Chondrocyte (in vitro differentiated cells): ENCODE measurements at places on chromosomes 11 and 22. TPM values are rescaled to one million over a fixed set of nuclear protein-coding genes. Genes with fewer than 3 reads are reported as not detected.
A peak's percentile ranks its signal among the peaks of the same experiment; 100 is the strongest.

OR5AN1 gene
- not detected in 3 replicates for total RNA-seq

NPAS4 gene
- 0.60 to 1.7 TPM (median 1.2 TPM) in 3 replicates for total RNA-seq

PKDREJ gene
- total RNA-seq: 0.05 to 0.08 TPM (median 0.07 TPM) in 3 replicates

SERPIND1 gene
- total RNA-seq: not detected in 3 replicates

CRYBA4 gene
- not detected in 3 replicates for total RNA-seq

BATF2 gene
- not detected in 3 replicates for total RNA-seq

KCNQ1 gene
- 0.41 TPM in 1 of 3 replicates, not detected in the others for total RNA-seq

GRCh38 chr11:114610984-114611944 is 15.7 kb upstream of the NXPE4 start:
- H3K4me1 ChIP-seq: no peaks in the 10 kb centered on the region
- no peaks in the 10 kb centered on the region for H3K36me3 ChIP-seq
- no peak overlapping the region for H3K4me3 ChIP-seq

DNA sequence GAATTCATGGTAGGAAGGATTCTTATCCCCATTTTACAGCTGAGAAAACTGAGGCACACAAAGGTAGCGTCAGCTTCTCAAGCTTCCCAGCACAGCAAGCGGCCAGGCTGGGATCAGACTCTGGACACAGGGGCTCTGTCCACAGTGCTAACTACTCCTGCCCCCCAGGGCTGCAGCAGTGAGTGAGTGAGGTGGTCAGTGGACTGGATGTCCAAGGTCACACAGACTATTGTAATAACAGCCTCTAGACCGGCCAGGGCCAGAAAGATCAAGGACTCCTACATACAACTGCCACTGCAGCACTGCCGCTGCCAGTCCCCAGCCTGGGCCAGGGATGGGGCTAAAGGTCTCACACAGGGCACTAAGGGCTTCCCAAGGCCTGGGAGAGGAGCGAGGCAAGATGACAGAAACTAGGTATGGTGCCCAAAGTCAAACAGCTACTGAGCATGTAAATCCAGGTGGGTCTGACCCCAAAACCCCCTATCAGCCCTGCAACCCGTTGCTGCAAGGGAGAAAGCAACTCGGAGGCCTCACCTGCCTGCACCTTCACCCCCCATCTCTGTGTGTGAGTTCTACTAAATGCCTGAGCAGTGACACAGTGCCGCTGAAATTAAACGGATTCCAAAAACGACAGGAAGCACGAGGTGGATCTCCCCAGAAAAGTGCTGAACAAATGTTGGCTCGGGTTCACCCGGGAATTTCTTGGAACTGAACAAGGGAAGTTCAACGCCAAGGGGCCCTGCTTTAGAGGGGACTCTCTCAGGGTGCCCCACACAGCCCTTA is 161.8 kb upstream of the GRK3 start:
- no peaks in the 10 kb centered on the region for H3K27me3 ChIP-seq
- H3K36me3 ChIP-seq: no peaks in the 10 kb centered on the region
- H3K4me1 ChIP-seq: peaks cover 42% of the 10 kb centered on the region
- no peak for DNase-seq

DNA sequence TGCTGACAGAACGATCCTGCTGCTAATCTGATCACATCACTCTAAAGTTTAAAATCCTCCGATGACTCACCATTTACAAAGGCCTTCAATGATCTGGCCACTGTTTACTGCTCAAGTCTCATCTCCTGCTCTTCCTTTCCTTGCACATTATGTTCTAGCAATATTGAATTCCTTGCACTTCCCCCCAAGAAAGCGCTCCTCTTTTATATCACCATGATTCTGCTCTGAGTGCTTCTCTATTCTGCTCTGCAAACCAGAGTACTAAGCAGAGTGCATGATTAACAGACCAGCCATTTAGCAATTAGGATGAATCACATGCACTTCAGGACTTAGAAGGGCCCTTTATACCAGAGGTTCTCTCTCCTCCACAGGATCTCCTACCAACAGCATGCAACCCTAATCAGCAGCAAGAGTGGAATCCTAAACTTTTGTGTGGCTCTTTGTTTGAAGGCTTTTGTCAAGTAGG is 1122.8 kb upstream of the CCDC90B start:
- H3K4me1 ChIP-seq: no peaks in the 10 kb centered on the region
- no peak for DNase-seq
- no peaks in the 10 kb centered on the region for H3K27me3 ChIP-seq

- no peak overlapping the region for H3K4me3 ChIP-seq
- no peaks in the 10 kb centered on the region for H3K36me3 ChIP-seq
- H3K4me1 ChIP-seq: no peaks in the 10 kb centered on the region
- H3K27me3 ChIP-seq: no peaks in the 10 kb centered on the region
- H3K27ac ChIP-seq: no peak overlapping the region
Observed at GRCh38 chr11:17008099-17008498, 6.1 kb downstream of the PLEKHA7 start.

DNA sequence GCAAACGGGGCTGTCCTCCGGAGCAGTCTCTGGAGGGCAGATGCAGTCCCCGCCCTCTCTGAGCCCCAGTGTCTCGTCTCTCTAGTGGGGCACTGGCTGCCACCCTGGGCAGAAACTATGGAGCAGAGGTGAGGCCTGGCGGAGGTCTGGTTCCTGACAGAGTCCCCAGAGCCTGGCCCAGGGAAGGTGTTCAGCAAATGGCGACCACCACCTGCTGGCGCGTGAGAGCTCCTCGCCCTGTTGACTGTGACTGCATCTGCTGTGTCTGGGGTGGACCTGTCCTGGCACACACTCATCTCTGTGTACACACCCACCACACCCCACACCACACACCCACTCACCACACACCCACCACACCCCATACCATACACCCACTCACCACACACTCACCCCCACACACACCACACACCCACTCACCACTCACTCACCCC is 18.3 kb upstream of the TTLL12 start:
- peak; percentile 83 for DNase-seq
- no peaks in the 10 kb centered on the region for H3K36me3 ChIP-seq
- no peak overlapping the region for H3K27ac ChIP-seq
- no peaks in the 10 kb centered on the region for H3K27me3 ChIP-seq
- no peaks in the 10 kb centered on the region for H3K4me1 ChIP-seq

GRCh38 chr22:50583294-50583861 is 729 bp upstream of the CHKB start:
- H3K4me1 ChIP-seq: peaks cover 19% of the 10 kb centered on the region
- peaks cover 9% of the 10 kb centered on the region for H3K36me3 ChIP-seq
- peak overlapping the region; percentile 88 for H3K4me3 ChIP-seq
- peak; percentile 60 for DNase-seq
- H3K27me3 ChIP-seq: no peaks in the 10 kb centered on the region

GRCh38 chr11:11944444-11944843 is 64.0 kb downstream of the DKK3 start:
- H3K4me3 ChIP-seq: no peak overlapping the region
- H3K4me1 ChIP-seq: peaks cover 6% of the 10 kb centered on the region
- peaks cover 15% of the 10 kb centered on the region for H3K36me3 ChIP-seq
- no peak for DNase-seq

DNA sequence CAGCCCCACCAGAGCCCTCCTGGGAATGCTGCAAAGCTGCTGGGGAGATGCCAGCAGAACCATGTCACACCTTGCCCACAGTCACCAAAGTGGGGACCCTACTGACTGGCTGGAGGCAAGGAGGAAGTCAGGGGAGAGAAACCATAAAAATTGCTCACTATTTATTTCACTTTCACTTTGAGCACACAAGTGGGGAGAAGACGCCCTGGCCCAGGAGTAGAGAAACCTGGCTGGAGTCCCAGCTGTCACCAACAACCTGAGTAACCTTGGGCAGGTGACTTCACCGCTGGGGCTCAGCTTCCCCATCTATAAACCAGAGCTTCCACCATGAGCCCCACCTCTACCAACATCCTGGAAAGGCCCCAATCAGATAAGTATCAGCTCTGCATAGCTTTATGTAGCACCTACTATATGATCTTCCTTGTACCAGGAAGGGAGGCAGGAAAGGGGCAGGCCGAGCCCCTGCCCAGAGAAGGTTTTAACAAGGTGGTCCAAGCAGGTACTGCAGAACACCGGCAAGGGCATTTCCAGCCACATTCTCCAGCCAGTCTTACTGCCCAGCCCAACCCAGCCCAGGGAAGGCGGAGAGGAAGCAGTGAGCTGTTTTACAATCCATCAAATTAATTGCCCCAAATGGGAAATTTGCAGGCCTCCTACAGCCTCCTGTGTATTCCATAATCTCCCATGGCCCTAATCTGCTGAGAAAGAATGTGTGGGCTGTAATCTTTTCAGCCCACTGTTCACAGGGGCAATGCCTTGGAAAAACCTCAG is 27.6 kb downstream of the PLEKHA7 start:
- H3K27me3 ChIP-seq: no peaks in the 10 kb centered on the region
- no peak for DNase-seq
- H3K36me3 ChIP-seq: peaks cover 3% of the 10 kb centered on the region
- no peak overlapping the region for H3K27ac ChIP-seq

DNA sequence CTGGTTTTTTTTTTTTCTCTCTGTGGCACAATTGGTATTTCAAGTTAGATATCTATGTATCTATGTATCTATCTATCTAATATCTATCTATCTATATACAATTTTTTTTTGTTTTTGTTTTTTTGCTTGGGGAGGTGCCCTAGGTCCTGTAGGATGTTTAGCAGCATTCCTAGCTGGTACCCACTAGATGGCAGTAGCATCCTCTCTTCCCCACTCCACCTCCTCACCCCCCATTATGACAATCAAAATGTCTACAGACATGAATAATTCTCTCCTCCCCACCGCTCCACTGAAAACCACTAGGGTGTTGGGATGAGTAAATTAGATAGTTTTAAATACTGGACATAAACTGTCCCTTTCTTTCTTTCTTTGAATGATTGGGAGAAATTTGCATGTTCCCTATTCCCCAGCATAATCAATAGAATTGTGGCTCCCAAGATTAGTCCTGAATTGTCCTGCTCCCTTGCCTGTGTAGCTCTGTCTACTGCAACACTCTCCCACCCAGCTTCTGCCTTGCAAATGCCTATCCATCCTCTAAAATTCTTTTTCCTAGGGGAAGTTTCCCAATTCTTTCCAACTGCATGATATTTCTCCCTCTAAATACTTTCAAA is 1152.4 kb downstream of the LRRC4C start:
- H3K27me3 ChIP-seq: peaks cover 2% of the 10 kb centered on the region
- H3K27ac ChIP-seq: no peak overlapping the region
- no peak overlapping the region for H3K4me3 ChIP-seq
- DNase-seq: no peak
- H3K4me1 ChIP-seq: peaks cover 23% of the 10 kb centered on the region

DNA sequence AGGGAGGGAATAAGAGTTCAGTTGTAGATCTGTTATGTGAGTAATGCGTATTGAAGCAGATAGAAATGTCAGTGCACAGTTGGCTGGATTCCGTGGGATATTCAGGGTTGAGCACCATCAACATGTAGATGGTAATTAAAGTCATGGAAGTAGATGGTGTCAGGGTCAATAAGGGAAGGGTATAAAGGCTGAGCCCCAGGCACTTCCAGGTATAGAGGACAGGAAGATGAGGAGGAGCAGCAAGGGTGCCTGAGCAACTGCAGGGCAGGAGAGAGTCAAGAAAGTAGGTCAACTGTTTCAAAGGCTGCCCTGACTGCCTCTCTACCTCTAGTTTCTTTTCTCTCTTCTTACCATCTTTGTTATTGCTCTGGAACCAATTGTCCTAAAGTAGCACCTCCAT is 85.9 kb downstream of the MICAL2 start:
- H3K36me3 ChIP-seq: peaks cover 28% of the 10 kb centered on the region
- H3K4me3 ChIP-seq: no peak overlapping the region
- peak overlapping the region; percentile 74 for H3K27ac ChIP-seq
- H3K4me1 ChIP-seq: peaks cover 72% of the 10 kb centered on the region
- no peak for DNase-seq

- no peak overlapping the region for H3K27ac ChIP-seq
- no peaks in the 10 kb centered on the region for H3K4me1 ChIP-seq
- peaks cover 27% of the 10 kb centered on the region for H3K27me3 ChIP-seq
- no peak overlapping the region for H3K4me3 ChIP-seq
- peaks cover 8% of the 10 kb centered on the region for H3K36me3 ChIP-seq
Observed at GRCh38 chr22:43783777-43784176, 28.3 kb downstream of the EFCAB6 start.

- peaks cover 31% of the 10 kb centered on the region for H3K4me1 ChIP-seq
- no peak overlapping the region for H3K27ac ChIP-seq
- no peak for DNase-seq
- no peaks in the 10 kb centered on the region for H3K27me3 ChIP-seq
- no peaks in the 10 kb centered on the region for H3K36me3 ChIP-seq
Observed at GRCh38 chr11:122677256-122677655, 21.7 kb downstream of the UBASH3B start.

- no peak for DNase-seq
- peaks cover 16% of the 10 kb centered on the region for H3K4me1 ChIP-seq
- no peaks in the 10 kb centered on the region for H3K36me3 ChIP-seq
- H3K27me3 ChIP-seq: no peaks in the 10 kb centered on the region
- no peak overlapping the region for H3K4me3 ChIP-seq
Observed at GRCh38 chr22:20244691-20245576, 23.2 kb downstream of the RTN4R start.

- DNase-seq: no peak
- H3K27ac ChIP-seq: no peak overlapping the region
- H3K36me3 ChIP-seq: no peaks in the 10 kb centered on the region
Observed at GRCh38 chr11:93659196-93659595, 2.3 kb upstream of the CEP295 start.

DNA sequence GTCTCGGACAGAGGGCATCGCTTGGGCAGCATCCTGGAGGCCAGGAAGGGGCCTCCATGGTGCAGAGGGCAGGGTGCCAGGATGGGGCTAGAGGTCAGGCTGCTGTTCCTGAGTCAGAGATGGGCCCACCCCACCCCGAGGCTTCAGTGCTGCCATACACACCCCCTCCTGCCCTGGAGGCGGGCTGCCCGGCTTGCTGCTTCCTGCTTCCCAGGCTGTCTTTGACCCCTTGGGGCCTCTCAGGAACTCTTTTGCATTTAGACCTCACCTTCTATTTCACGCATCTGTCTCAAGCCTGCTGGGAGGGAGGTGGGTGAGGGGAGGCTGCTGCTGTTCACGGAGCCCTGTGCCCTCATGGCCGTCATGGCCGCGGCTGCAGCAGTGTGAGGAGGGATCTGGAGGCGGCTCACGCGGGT is 6.6 kb upstream of the GRAMD4 start:
- H3K27ac ChIP-seq: peak overlapping the region; percentile 75
- H3K36me3 ChIP-seq: no peaks in the 10 kb centered on the region
- no peaks in the 10 kb centered on the region for H3K27me3 ChIP-seq
- DNase-seq: no peak
- peaks cover 28% of the 10 kb centered on the region for H3K4me1 ChIP-seq
- no peak overlapping the region for H3K4me3 ChIP-seq

DNA sequence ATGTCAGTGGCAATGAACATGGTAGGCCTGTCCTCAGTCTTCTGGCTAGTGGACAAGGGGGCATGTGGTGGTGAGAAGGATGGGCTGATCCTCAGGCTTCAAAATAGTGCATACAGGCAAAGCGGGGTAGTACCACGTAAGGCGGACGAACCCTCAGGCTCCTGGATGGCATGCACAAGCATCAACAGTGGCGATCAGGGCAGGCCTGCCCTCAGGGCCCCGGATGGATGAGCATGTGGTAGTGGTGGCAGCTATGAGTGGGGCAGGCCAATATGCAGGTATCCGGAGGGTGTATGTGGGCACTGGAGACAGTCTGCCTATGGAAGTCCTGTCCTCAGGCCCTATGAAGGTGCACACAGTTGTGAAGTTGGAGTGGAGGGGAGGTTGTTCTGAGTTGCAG is 163.8 kb downstream of the GUCY1A2 start:
- H3K4me3 ChIP-seq: no peak overlapping the region
- peak; percentile 59 for DNase-seq
- peaks cover 13% of the 10 kb centered on the region for H3K36me3 ChIP-seq
- H3K27me3 ChIP-seq: peaks cover 3% of the 10 kb centered on the region

GRCh38 chr11:12897390-12897789 is 111.7 kb upstream of the RASSF10 start:
- H3K27ac ChIP-seq: no peak overlapping the region
- peaks cover 10% of the 10 kb centered on the region for H3K36me3 ChIP-seq
- H3K4me1 ChIP-seq: peaks cover 46% of the 10 kb centered on the region
- no peaks in the 10 kb centered on the region for H3K27me3 ChIP-seq
- no peak for DNase-seq

- no peaks in the 10 kb centered on the region for H3K36me3 ChIP-seq
- H3K4me3 ChIP-seq: no peak overlapping the region
- H3K4me1 ChIP-seq: peaks cover 9% of the 10 kb centered on the region
- DNase-seq: no peak
Observed at GRCh38 chr11:35274909-35275785, 136.2 kb downstream of the CD44 start.
